ENCODE measurements at places on chromosomes 11 and 22. TPM values are rescaled to one million over a fixed set of nuclear protein-coding genes. Genes with fewer than 3 reads are reported as not detected.

DNA sequence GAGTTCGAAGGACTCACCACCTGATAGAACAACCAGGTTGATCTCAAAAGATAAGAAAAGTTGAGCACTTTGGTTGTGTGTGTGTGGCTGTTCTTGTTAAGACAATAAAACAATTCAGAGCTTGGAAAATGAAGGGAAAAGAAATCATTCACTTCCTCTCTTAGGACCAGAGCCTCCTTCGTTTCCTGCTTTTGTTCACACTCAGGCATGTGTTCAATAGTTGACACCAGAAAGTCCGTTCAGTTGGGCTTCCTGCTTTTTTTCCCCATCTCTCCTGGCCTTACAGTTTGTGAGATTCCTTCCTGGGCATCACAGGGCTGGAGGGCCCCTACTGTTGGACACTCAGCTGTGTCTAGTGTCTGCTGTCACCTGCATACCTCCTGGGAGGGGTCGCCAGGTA, 48.0 kb downstream of the TSPAN18 start:
- DNase-seq: no peak

DNA sequence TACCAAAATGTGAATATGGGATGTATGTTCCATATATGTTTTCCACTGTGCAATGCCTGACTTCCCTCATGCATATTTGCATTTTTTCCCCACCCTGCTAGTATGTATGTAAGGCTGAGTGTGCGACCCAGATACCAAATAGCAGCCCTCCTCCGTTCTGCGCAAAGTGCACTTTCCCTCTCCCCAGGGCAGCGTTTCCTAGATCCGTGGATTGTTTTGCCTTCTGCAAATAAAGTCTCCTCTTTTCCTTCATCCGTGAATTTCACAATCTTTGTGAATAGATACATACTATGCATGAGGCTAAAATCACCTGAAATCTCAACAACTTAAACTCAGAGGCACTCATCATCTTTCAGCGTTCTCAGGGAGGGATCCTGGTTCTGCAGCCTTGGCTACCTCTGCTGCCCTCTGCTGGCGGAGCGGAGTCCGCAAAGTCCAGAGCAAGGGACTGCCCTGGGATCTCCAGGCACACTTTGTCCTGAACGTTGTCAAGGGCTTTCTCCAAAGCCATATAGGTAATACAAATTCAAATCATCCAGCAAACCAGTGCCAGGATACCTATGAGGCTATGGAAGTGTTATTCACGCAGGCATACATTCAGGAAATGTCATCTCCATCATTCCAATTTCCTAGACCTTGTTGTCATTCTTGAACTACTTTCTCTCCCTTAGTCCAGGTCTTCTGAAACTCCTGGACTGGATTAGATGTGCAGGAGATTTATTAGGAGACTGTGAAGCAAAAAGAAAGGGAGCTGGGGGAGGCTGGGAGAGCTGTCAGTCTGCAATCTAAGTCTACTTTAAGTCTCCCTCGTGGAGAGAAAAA, 53.1 kb downstream of the CNTF start:
- DNase-seq: peak; percentile 78

SYNGR1 gene
- total RNA-seq: 6.1 TPM

GRCh38 chr11:20672575-20672974, 3.2 kb downstream of the NELL1 start:
- no peak for DNase-seq

GRCh38 chr11:131865860-131866259, 495.4 kb downstream of the NTM start:
- no peak for DNase-seq

BTBD18 gene
- total RNA-seq: not detected

WBP2NL gene
- total RNA-seq: not detected

- DNase-seq: no peak
Observed at GRCh38 chr22:37277384-37277783, 4.9 kb upstream of the CYTH4 start.

Data from GM23248 (cell line).